ENCODE measurements at places on chromosomes 5 and 9. TPM values are rescaled to one million over a fixed set of nuclear protein-coding genes. Genes with fewer than 3 reads are reported as not detected.

The FOXI1 gene
- not detected for total RNA-seq

The GABRB2 gene
- 0.11 TPM for total RNA-seq

The PCDHGA4 gene
- 7.3 TPM for total RNA-seq

The FCN1 gene
- total RNA-seq, result 2.9 TPM

The NRARP gene
- 5.1 TPM for total RNA-seq

The SLC46A2 gene
- not detected for total RNA-seq

The HTR1A gene
- total RNA-seq, result not detected

The SPINK6 gene
- total RNA-seq, result not detected

The TSSK1B gene
- total RNA-seq, result not detected

The SPATA9 gene
- not detected for total RNA-seq

The GNAQ gene
- total RNA-seq, result 15.2 TPM

The FCN2 gene
- not detected for total RNA-seq

The SLIT3 gene
- total RNA-seq, result 22.7 TPM

The FOXD4 gene
- 0.11 TPM for total RNA-seq

The ECM2 gene
- total RNA-seq, result 7.2 TPM

The PCDHGA7 gene
- total RNA-seq, result 5.8 TPM

The HACD4 gene
- total RNA-seq, result 0.71 TPM

The SOHLH1 gene
- total RNA-seq, result not detected

The MSMP gene
- total RNA-seq, result not detected

The PCDHB6 gene
- total RNA-seq, result 0.14 TPM

The TRAPPC13 gene
- 23.3 TPM for total RNA-seq

The SLC28A3 gene
- 0.16 TPM for total RNA-seq

The FAM151B gene
- total RNA-seq, result 0.91 TPM

The SYK gene
- 5.4 TPM for total RNA-seq

The GARIN3 gene
- total RNA-seq, result not detected

The BTNL9 gene
- 38.5 TPM for total RNA-seq

The FRMD3 gene
- total RNA-seq, result 131 TPM

The LPAR1 gene
- total RNA-seq, result 12.4 TPM

The IQGAP2 gene
- 4.1 TPM for total RNA-seq

The CDKN2B gene
- total RNA-seq, result 0.82 TPM

The DDX4 gene
- not detected for total RNA-seq

The FAM200C gene
- 4.9 TPM for total RNA-seq

The SLC6A3 gene
- total RNA-seq, result not detected
